ENCODE measurements at places on chromosomes 2 and 18. TPM values are rescaled to one million over a fixed set of nuclear protein-coding genes. Genes with fewer than 3 reads are reported as not detected.

- no peak for DNase-seq
- H3K36me3 ChIP-seq: no peaks in the 10 kb centered on the region
- no peaks in the 10 kb centered on the region for H3K27me3 ChIP-seq
- H3K4me1 ChIP-seq: peaks cover 10% of the 10 kb centered on the region
Measured at GRCh38 chr2:238418196-238418998, 8.3 kb upstream of the ASB1 start.

DNA sequence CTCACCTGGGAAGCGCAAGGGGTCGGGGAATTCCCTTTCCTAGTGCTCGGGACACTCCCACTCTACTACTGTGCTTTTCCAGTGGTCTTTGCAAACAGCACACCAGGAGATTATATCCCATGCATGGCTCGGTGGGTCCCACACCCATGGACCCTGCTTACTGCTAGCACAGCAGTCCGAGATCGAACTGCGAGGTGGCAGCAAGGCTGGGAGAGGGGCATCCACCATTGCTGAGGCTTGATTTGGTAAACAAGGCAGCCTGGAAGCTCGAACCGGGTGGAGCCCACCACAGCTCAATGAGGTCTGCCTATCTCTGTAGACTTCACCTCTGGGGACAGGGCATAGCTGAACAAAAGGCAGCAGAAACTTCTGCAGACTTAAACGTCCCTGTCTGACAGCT, 64.7 kb upstream of the CRACDL start:
- H3K4me1 ChIP-seq: no peaks in the 10 kb centered on the region
- DNase-seq: no peak
- no peak overlapping the region for H3K4me3 ChIP-seq
- no peaks in the 10 kb centered on the region for H3K36me3 ChIP-seq
- no peak overlapping the region for H3K27ac ChIP-seq
- H3K27me3 ChIP-seq: no peaks in the 10 kb centered on the region

The LYPD1 gene
- total RNA-seq: not detected

- no peaks in the 10 kb centered on the region for H3K36me3 ChIP-seq
- no peaks in the 10 kb centered on the region for H3K27me3 ChIP-seq
- no peak for DNase-seq
- H3K27ac ChIP-seq: no peak overlapping the region
- peaks cover 5% of the 10 kb centered on the region for H3K4me1 ChIP-seq
Measured at GRCh38 chr2:187320846-187321245, 127.2 kb downstream of the CALCRL start.

DNA sequence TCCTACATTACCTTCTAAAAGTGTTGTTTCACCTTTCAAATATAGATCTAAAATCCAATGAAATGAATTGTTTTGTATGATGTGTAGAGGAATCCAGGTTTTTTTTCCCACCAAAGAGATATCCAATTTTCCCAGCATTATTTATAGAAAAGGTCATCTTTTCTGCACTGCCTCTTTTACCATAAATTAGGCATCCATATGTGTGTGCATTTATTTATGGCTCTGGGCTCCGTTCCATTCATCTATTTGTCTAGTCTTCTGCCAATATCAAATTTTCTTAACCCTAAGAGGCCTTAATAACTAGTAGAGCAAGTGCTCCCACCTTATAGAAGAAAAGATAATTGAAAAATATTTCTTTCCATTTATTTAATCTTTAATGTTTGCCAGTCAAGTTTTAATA, 88.3 kb downstream of the ATAD2B start:
- no peak for DNase-seq
- H3K27ac ChIP-seq: no peak overlapping the region
- H3K27me3 ChIP-seq: no peaks in the 10 kb centered on the region
- H3K36me3 ChIP-seq: peaks cover 8% of the 10 kb centered on the region
- H3K4me3 ChIP-seq: no peak overlapping the region
- peaks cover 12% of the 10 kb centered on the region for H3K4me1 ChIP-seq

DNA sequence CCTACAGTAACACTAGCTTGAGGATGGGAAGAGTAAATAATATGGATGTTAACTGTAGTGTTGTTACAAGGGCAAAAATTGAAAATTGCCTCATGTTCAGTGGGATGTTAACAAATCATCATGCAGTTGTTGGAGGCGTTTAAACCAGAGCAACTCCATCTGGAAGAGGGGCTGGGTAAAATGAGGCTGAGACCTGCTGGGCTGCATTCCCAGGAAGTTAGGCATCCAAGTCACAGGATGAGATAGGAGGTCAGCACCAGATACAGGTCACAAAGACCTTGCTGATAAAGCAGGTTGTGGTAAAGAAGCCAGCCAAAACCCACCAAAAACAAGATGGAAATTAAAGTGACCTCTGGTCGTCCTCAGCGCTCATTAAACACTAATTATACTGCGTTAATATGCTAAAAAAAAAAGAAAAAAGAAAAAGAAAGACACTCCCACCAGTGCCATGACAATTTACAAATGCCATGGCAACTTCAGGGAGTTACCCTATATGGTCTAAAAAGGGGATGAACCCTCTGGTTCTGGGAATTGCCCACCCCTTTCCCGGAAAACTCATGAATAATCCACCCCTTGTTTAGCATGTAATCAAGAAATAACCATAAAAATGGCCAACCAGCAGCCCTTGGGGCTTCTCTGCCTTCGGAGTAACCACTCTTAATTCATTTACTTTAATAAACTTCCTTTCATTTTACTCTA, 101.4 kb downstream of the MYO5B start:
- no peaks in the 10 kb centered on the region for H3K27me3 ChIP-seq
- H3K4me3 ChIP-seq: no peak overlapping the region
- H3K36me3 ChIP-seq: no peaks in the 10 kb centered on the region
- H3K4me1 ChIP-seq: peaks cover 44% of the 10 kb centered on the region
- H3K27ac ChIP-seq: peak overlapping the region; percentile 17

The NAT8 gene
- total RNA-seq: not detected

- H3K27me3 ChIP-seq: no peaks in the 10 kb centered on the region
- no peaks in the 10 kb centered on the region for H3K4me1 ChIP-seq
- H3K36me3 ChIP-seq: no peaks in the 10 kb centered on the region
Measured at GRCh38 chr2:178949584-178949983, 100.4 kb downstream of the CCDC141 start.

The TUBA3E gene
- total RNA-seq: not detected

The ASAP2 gene
- 102 TPM for total RNA-seq

The IRS1 gene
- total RNA-seq: 18.8 TPM
